ENCODE measurements at places on chromosomes 5 and 9.

GRCh38 chr5:151719228-151720000 is 32.7 kb upstream of the SPARC start:
- no peak for DNase-seq

DNA sequence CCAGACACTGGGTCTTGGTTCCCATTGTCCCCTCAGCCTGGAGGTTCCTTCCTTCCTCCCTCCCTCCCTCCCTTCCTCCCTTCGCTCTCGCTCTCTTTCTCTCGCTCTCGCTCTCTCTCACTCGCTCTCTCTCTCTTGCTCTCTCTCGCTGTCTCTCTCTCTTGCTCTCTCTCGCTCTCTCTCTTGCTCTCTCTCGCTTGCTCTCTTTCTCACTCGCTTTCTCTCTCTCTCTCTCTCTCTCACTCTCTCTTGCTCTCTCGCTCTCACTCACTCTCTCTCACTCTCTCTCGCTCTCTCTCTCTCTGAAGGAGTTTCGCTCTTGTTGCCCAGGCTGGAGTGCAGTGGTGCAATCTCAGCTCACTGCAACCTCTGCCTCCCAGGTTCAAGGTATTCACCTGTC is 23.4 kb downstream of the LAMC3 start:
- no peak for DNase-seq

DNA sequence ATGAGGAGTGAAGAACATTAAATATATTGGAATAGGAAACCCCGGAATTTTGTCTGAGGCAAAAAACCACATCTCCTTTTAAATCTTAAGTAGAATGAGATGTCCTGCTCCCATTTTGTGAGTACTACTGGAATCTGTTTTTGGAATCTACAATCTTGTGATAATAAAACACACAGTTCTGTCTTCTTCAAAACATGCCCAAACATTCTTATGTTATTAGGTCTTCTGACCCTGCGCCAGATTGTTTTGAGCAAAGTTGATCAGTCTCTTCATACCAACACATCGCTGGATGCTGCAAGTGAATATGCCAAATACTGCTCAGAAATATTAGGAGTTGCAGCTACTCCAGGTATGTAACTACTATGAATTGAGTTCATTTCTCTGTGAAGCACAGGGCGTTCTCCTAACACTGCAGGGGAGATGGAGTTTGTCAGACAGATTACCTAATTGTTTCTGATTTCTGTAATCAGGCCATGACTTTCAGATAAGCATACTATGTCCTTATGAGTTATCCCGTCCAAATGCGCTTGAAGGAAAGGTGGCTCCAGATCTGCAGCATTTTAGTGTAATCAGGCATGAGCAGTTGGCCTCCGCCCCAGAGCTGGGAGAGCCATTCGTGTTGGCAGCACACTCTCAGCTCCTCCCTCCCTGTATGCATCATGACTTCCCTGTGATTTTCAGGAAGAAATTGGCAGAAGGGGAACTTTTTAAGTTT is 88.0 kb downstream of the NLN start:
- no peak for DNase-seq

DNA sequence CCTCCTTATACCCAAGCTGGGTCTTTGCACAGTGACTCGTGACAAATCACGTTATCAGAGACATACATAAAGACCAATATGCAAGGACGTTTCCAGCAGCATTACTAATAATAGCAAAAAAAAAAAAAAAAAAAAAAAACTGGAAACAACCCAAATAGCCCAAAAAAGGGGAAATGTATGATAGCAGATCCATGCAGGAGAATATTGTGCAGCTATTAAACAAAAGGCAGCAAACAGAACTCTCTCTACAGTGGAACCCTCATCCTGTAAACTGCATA is 37.7 kb downstream of the C5orf15 start:
- DNase-seq, result no peak
